ENCODE measurements at places on chromosomes 4 and X.

DNA sequence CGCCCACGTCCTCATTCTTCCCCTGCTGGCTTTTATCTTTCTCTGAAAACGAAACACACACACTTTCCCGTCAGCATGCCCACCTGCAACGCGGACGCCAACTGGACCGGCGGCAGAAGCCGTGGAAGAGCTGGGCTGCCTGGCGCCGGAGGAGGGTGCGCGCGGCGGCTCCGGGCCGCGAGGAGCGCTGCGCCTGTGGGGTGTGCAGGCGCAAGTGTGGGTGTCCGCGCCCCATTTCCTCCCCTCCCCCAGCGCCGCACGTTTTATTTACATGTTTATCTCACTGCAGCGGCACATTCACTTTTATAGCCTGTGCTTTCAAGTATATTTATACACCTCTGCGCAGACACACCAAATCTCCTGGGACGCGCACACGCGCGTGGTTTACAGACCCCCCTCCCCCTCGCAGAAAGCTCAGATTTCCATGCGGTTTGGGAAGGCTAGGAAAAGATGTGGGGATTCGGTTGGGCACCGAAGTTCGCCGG is 1.5 kb downstream of the PITX2 start:
- DNase-seq: no peak

DNA sequence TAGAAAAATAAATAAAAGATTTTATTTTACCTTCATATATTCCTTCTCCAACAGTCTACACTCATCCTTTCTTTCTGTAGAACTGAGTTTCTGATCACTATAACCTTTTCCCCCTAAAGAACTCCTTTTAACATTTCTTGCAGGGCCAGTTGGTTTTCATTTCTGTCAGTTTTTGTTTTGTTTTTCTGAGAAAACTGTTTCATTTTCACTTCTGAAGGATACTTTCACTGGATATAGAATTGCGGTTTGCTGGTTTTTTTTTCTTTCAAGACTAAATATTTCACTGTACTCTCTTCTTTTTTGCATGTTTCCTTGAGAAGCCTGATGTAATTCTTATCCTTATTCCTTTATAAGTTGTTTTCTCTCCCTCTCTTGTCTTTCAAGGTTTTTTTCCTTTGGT is 90.4 kb upstream of the EOLA2 start:
- no peak for DNase-seq

GRCh38 chr4:40251366-40251765 is 54.5 kb downstream of the RHOH start:
- DNase-seq: no peak

DNA sequence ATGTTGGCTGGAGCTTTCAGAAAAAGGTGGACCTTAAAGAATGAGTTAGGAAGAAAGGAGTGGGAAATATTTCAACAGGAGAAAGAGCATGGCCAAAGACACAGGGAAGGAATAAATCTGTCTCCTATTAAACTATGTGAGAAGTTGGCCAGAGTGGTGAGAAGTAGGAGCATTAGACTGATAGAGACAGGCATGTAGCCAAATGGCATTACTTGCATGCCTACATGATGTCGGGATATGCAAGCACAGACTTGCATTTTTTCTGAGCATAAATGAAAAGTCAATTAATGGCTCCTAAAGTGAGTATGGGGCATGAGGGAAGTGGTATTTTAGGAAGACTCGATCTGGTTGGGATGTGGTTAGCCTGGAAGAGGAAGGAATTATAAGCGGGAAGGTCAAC is 279.6 kb upstream of the PITX2 start:
- no peak for DNase-seq

- no peak for DNase-seq
These were observed 22.5 kb downstream of the HNRNPH2 start for GRCh38 chrX:101430457-101431078.

GRCh38 chr4:76309939-76310550 is 3.5 kb downstream of the STBD1 start:
- DNase-seq: no peak

All from stimulated activated naive CD4-positive, alpha-beta T cell (primary cell).